Activated naive CD8-positive, alpha-beta T cell treated with anti-CD3 and anti-CD28 coated beads, Interleukin-2, amount 50 U/mL, for 24 hours (primary cell): ENCODE measurements at places on chromosomes 11 and 22.
A peak's percentile ranks its signal among the peaks of the same experiment; 100 is the strongest.

DNA sequence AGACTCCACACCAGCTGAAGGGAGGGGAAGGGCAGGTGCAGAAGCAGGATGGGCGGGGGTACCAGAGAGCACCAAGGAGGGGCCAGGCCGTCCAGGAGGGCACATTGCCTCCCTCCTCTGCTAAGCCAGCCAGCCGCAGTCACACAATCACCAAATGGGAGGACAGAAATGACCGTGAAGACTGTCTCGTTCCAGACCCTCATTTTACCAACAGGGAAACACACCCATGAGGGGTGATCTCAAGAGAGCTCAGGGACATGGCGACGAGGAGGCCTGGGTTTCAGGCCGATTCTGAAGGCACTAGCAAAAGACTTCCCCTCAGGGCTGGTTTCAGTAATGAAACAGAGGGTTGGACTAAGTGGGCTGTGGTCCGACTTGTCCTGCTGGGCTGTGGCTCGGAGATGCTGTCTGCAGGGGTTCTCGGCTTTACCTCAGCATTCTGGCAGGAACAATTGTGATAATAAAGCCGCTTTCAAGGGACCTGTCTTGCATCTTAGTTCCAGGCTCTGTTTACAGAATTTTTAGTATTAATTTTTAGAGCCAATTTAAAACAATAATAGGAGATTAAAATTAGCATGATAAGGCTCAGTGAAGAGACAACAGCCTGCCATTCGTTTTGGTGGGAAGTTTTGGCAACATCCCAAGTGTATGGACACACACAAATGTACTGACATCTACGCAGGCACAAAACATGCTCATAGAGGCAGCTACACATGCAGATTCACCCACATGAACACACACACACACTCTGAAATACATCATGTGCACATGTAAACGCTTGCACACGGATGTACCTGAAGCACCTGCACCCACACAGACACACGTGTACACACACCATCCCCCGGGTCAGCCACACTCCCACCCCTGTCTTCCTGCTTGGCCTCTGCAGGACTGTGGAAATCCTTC is 2.0 kb upstream of the B3GAT1 start:
- no peak overlapping the region for H3K4me3 ChIP-seq
- H3K4me1 ChIP-seq = peaks cover 6% of the 10 kb centered on the region
- H3K36me3 ChIP-seq = no peaks in the 10 kb centered on the region
- DNase-seq = no peak
- peaks cover 65% of the 10 kb centered on the region for H3K27me3 ChIP-seq
- no peak overlapping the region for H3K27ac ChIP-seq

- H3K4me3 ChIP-seq = no peak overlapping the region
- no peaks in the 10 kb centered on the region for H3K27me3 ChIP-seq
- no peaks in the 10 kb centered on the region for H3K36me3 ChIP-seq
- no peak overlapping the region for H3K27ac ChIP-seq
Measured at GRCh38 chr22:44686873-44687600, 15.0 kb upstream of the PRR5 start.

GRCh38 chr11:12017865-12018453 is 9.5 kb upstream of the DKK3 start:
- no peak overlapping the region for H3K27ac ChIP-seq
- DNase-seq = no peak
- peaks cover 34% of the 10 kb centered on the region for H3K27me3 ChIP-seq
- no peaks in the 10 kb centered on the region for H3K4me1 ChIP-seq

GRCh38 chr11:66546966-66547661 is 411 bp downstream of the ACTN3 start:
- H3K4me3 ChIP-seq = peak overlapping the region; percentile 88
- H3K27ac ChIP-seq = no peak overlapping the region
- H3K36me3 ChIP-seq = no peaks in the 10 kb centered on the region
- no peak for DNase-seq
- H3K4me1 ChIP-seq = peaks cover 23% of the 10 kb centered on the region

- H3K36me3 ChIP-seq = no peaks in the 10 kb centered on the region
- no peaks in the 10 kb centered on the region for H3K27me3 ChIP-seq
- no peak overlapping the region for H3K4me3 ChIP-seq
- H3K4me1 ChIP-seq = no peaks in the 10 kb centered on the region
- no peak overlapping the region for H3K27ac ChIP-seq
Measured at GRCh38 chr22:48523091-48523490, 1304.6 kb downstream of the BRD1 start.
